ENCODE measurements at places on chromosomes 6 and 20.
A peak's percentile ranks its signal among the peaks of the same experiment; 100 is the strongest.

DNA sequence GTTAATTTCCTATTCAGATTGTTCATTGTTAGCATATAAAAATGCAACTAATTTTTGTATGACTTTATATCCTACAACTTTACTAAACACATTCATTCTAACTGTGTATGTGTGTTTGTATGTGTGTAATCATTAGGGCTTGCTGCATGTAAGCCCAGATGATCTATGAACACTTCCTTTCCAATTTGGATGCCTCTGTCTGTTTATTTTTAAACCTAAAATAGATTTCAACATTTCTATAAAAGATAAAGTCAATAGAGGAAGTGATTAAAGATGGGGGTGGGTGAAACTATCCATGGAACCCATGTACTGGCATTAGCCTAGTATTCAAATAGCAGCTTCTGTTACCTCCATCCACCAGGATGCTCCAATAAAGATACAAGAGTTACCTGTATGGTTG lies 15.7 kb upstream of the AKAP12 start:
- DNase-seq = no peak

DNA sequence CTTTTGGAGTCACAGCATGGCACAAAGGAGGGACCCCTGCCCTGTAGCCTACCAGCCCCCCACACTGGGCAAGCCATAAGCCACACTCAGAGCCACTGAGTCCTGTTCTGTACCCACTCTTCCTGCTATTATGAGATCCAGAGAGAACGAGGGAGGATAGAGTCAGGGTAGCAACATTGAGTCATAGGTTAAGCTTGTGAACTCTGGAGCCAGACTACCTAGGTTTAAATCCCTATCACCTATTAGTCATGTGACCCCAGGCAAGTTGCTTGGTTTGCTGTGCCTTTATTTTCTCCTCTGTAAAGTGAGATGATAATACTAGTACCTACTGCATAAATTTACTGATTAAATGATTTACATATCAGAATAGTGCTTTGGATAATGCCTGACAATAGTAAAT lies 540 bp downstream of the CNBD2 start:
- DNase-seq = no peak

DNA sequence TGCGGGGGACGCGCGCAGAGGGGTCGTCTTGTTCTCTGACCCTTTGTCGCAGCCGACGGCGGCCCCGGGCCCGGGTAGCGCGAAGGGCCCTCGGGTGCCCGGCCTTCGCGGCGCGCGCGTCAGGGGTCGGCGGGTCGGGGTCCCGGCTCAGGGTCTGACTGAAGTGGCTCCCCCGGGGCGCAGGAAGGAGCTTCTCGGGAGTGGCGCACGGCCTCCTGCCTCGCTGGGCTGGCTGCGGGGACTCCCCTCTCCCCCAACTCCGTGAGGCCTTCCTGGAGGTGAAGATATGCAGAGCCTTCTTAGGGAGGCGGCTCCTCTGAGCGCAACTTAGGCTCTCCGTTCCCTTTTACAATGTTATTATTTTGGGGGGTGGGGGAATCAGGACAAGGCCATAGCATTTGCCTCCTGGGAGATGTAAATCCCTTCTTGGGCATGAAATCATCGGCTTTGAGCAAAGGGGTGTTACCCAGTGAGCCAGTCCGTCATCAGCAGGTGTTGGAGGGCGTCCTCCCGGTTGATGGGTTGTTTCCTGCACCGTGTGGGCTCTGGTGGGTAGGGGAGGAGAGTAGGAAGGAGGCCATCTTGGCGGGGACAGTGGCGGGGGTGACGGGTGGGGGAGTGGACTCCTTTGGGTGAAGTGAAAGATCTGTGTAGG lies 523 bp downstream of the CDS2 start:
- DNase-seq = peak; percentile 22

GRCh38 chr20:25015986-25016385 lies 23.4 kb upstream of the APMAP start:
- DNase-seq = no peak

- DNase-seq = no peak
Measured at GRCh38 chr6:63609231-63609630, 26.4 kb upstream of the PHF3 start.

DNA sequence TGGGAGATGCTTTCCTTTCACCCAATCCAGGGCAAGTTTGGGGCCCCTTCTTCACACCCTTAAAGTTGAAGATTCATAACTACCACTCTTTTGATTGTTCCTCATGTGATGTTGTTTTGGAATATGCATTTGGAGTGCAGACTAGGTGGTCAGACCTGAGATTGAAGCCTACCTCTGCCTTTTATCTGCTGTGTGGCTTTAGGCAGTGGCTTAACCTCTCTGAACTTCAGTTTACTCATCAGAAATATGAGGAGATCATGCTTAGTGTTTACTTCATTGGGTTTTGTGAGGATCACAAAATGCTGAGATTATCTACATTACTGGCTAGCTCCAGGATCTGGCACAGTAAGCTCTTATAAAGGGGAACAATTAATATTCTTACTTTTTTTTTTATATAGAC lies 26.4 kb upstream of the TCP11 start:
- no peak for DNase-seq

DNA sequence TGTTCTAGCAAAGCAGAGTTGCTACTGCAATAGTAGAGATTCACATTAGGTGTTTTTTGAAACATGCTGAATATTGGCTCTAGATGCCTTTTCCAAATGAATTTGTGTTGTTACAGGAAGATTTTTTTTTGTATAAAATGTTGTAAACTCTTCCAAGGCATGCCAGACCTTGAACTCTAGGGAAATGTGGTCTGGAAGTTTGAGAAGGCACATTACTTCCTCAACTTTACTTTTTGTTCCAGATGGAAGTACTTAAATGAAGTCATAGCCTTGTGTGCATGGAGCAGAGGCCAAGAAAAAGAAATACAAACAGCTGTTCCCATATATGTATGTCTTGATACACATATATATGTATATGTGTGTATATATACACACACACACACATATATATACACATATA lies 585.7 kb upstream of the MARCKS start:
- no peak for DNase-seq

GRCh38 chr6:156593127-156593526 lies 184.1 kb upstream of the ARID1B start:
- no peak for DNase-seq

GRCh38 chr6:5481750-5482149 lies 220.4 kb downstream of the FARS2 start:
- no peak for DNase-seq

GRCh38 chr20:9400171-9401025 lies 114.0 kb upstream of the LAMP5 start:
- no peak for DNase-seq

GRCh38 chr20:21006611-21007010 lies 99.5 kb downstream of the LINC00237 start:
- DNase-seq = no peak

DNA sequence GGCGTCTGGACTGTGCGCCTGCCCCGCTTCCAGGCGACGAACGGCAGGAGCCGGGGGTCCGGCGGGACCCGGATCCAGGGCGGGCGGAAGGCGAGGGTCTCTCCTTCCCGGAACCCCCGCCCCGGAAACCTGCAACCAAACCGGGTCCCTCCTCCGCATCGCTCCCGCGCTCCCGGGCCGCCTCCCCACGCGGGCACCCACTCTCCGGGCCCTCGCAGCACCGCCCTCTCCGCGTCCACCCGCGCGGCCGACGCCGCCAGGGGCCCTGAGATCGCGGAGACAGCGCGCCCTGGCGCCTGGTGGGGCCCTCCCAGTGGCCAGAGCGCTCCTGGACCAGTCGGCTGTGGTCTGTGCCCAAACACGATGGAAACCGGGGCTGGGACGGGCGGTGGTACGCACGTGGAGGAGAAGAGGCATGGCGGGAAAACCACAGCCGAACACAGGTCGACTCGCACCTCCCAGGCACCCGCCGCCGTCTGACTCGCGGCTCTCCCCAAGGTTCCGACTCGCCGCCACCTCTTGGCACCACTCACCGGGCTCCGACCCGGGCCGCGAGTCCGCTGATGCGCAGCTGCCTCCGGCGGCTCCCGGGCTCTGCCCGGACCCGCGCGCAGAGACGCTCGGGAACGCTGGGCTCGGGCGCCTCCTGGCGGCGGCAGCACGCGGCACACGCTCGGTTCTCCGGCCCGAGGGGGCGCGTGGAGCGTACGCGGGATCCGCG lies 7.9 kb downstream of the NKX2-2 start:
- peak; percentile 29 for DNase-seq

- DNase-seq = no peak
Measured at GRCh38 chr6:97813889-97814567, 531.0 kb upstream of the MMS22L start.

- DNase-seq = no peak
Measured at GRCh38 chr6:56914798-56915658, 39.9 kb upstream of the BEND6 start.

- no peak for DNase-seq
Measured at GRCh38 chr20:47785854-47786764, 828 bp upstream of the SULF2 start.

GRCh38 chr6:157941101-157941863 lies 40.4 kb upstream of the SYNJ2 start:
- no peak for DNase-seq

DNA sequence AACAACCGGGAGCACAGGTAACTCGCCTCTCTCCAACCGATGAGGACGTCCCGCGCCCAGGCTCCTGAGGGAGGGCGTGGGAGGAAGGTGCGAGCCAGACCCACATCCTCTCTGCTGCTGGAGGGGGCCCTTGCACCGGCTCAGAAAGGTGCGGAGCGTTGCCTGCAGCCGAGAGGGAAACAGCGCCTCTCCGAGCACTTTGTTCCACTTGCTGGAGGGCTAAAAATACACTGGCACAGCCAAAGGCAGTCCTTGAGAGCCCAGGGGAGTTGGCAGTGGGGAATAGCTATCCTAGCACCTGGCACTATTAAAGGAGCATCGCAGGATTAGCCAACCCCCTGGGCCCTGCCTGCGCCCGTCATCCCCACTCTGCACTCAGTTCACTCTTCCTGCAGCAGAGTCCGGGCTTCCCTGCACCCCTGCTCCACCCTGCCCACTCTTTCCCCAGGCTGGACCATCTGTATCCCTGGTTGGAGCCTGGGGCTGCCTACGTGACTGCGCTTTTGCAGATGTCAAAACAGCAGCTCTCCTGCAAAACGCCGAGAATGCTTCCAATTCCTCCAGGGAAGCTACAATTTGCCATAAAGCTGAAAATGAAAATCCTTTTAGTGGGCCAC lies 108.9 kb downstream of the SNX5 start:
- DNase-seq = no peak

DNA sequence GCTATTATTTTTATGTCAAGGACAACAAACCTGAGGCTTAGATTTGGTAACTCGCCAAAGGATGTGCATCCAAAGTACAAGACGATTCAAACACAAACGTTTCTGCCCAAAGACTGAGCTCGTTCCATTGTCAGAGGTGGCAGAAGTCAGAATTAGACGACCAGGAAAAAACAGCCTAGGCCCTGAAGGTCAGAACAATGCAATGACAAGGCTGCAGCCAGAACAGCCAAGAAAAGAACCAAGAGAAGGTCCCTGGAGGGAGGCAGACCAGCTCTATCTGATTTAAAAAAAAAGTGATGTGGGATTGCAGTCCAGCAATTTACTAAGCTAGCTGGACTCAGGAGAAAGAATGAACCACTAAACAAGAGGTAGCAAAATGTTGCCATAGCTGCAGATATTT lies 54.2 kb downstream of the NCOA7 start:
- DNase-seq = no peak

GRCh38 chr20:42093542-42094440 lies 475.6 kb upstream of the CHD6 start:
- no peak for DNase-seq

DNA sequence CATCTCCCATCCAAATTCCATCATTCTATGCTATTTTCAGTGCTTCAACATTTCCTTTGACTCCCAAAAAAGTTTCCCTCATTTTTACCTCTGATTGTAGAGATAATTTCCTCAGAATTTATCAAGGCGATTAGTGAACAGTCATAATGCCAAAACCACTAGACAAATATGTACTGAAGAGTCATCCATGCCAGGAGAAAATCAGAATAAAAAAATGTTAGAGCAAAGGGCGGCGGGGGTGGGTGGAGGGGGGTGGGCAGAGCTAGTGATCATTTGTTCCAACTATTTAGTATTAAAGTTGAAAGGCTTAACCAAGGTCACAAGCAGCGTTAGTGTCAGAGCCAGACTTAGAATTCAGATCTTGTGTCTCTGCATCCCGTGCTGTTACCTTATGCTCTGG lies 5.3 kb upstream of the ADGRF5 start:
- no peak for DNase-seq

DNA sequence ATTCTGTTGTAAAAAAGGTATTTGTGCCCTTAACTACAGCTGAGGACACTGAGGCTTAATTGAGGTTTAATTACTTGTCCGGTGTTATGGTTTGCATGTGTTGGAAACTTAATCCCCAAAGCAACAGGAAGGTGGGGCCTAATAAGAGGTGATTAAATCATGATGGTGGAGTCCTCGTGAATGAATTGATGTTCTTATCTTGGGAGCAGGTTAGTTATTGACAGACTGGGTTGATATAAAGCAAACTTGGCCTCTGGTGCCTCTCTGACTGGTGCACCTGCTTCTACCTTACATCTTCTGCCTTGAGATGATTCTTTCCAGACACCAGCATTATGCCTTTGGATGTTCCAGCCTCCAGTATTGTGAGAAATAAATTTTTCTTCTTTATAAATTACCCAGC lies 306.5 kb upstream of the HS3ST5 start:
- DNase-seq = no peak

GRCh38 chr6:21187485-21187884 lies 406.1 kb upstream of the SOX4 start:
- no peak for DNase-seq

- DNase-seq = no peak
Measured at GRCh38 chr20:62887152-62887859, 25.7 kb upstream of the TCFL5 start.

DNA sequence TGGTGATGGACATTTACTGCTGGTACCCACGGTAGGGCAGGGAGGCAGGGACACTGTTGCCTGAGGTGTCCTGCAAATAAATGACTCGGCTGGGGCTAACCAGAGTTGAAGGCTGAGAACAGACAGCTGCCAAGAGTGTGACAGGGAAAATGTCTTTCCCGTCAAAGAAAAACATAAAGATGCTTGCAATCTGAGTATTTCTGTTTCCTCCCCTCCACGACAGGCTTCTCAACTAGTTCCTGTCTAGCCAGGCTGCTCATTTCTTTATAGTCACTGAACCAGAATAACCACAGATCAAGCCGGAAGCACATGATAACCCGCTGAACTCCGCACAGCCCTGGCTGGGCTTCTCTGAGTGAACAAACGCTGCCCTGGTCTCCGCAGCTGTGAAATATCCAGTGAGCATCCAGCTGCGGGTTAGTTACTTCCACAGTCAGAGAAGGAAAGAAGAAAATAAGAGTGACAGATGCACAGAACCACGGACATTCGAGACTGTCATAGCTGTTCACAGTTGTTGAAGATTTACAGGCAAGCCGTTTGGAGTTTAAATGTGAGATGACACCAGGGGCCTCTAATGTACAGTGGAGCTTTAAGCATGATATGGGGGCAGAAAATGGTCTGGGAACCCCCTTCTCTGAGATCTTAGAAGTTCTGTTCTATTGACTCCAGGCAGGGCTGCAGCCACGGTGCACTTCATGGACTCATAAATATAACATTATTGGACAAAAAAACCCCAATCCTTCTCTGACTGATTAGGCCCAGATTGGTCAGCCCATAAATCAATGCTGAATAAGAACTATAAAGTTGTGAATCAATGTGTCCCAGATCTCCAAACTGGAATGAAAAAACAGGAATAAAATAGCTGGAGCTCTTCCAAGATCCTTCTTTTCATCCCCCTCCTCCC lies 299.9 kb upstream of the SUPT3H start:
- DNase-seq = no peak
